Transverse colon (tissue), 4 donors: ENCODE measurements at places on chromosomes 13 and 19. TPM values are rescaled to one million over a fixed set of nuclear protein-coding genes. Genes with fewer than 3 reads are reported as not detected.

The KISS1R gene
- total RNA-seq, result not detected

The CIRBP gene
- 431 TPM for total RNA-seq

The GJB2 gene
- 36.5 TPM for total RNA-seq

The CEACAM16 gene
- total RNA-seq, result not detected

The DLL3 gene
- total RNA-seq, result not detected

The CKAP2 gene
- 7.1 TPM for total RNA-seq

The ZNF345 gene
- 4.1 TPM for total RNA-seq

The LIN37 gene
- total RNA-seq, result 41.1 TPM

The ZNF709 gene
- 4.1 TPM for total RNA-seq

The KLK1 gene
- total RNA-seq, result 150 TPM

The NALCN gene
- total RNA-seq, result not detected

- H3K4me1 ChIP-seq, result no peaks in the 10 kb centered on the region
- H3K4me3 ChIP-seq, result no peak overlapping the region
- peak overlapping the region; percentile 70 for H3K27ac ChIP-seq
- peak; percentile 58 for DNase-seq
- no peaks in the 10 kb centered on the region for H3K36me3 ChIP-seq
Measured at GRCh38 chr19:35204799-35205732, 23.5 kb downstream of the FAM187B start.

DNA sequence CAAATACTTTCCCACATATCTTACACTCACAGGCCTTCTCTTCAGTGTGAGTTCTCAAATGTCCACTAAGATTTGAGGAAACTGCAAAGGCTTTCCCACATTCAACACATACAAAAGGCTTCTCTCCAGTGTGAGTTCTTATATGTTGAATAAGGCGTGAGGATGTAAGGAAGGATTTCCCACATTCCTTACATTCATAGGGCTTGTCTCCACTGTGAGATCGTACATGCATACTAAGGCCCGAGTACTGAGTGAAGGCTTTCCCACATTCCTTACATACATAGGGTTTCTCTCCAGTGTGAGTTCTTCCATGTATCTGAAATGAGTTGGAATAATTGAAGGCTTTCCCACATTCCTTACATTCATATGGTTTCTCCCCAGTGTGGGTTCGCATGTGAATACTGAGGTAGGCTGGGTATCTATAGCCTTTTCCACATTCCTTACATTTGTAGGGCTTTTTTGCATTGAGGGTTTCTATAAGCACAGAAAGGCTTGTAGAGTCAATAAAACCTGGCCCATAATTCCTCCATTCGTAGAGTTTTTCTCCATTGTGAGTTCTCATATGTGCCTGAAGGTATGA is 9.6 kb downstream of the ZNF426 start:
- H3K27me3 ChIP-seq, result no peaks in the 10 kb centered on the region
- DNase-seq, result no peak
- H3K4me3 ChIP-seq, result no peak overlapping the region
- no peaks in the 10 kb centered on the region for H3K4me1 ChIP-seq

DNA sequence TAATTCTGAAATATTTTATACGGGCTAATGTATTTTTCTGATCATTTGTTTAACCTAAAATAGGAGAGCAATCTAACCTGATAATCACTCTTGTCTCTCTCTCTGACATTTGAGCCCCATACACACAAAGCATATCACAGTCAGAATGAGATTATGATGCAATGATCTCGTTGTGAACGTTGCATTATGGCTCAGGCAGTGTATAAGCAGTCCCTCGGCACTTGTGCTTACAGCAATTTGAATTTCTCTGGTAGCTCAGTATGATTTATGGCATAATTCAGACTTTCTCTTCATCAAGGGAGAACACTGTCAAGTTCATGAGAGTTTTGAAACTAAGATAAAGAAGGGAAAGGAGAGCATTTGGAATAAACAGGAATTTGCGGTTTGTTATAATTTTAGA is 256.1 kb downstream of the DACH1 start:
- H3K36me3 ChIP-seq, result no peaks in the 10 kb centered on the region
- no peak for DNase-seq
- H3K4me3 ChIP-seq, result no peak overlapping the region
- no peaks in the 10 kb centered on the region for H3K27me3 ChIP-seq
- H3K27ac ChIP-seq, result no peak overlapping the region
- no peaks in the 10 kb centered on the region for H3K4me1 ChIP-seq

DNA sequence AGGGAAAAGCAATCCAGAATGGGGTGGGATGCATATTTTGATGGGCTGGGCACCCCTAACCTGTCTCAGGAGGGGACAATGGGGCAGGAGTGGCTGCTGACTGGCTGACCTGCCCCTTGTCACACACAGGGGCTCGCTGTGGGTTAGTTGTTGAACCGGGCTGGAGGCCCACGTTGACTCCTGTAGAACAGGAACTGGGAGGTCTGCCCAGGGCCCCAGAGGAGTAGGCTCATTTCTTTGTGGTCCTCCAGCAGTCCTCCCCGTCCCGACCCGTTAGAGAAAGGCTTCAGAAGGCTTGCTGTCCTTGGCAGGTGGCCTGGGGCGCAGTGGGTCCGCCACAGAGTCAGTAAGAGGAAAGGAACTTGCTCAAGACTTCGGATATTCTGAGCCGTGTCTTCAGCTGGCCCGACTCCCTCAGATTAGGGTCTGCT is 70.1 kb downstream of the COL4A1 start:
- DNase-seq, result no peak
- no peaks in the 10 kb centered on the region for H3K36me3 ChIP-seq
- no peak overlapping the region for H3K4me3 ChIP-seq
- no peaks in the 10 kb centered on the region for H3K27me3 ChIP-seq

DNA sequence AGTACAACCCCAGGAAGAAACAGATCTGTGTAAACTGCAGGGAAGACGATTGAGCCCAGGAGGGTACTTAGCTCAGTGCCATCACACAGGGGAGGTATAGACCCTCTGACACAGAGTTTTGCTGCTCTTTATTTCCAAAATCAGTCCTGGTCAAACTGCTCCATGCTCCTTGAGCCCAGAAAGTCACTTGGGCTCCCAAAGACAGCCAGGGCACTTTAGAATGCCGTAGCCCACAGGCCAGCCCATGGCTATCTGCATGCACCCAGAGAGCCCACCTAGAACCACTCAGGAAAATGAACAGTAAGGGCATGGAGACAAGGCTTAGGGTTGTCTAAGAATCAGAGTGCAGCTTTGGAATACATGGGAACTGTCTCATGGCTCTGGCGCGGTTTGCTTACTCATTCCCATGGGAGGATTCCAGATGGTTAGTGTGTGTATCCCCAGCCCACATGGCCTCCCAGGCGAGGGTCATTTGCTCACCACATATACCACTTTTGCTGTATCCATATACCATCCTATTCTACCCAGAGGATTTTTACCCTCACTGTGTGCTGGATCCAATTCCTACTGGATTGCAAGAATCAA is 14.7 kb upstream of the PDCD5 start:
- no peak for DNase-seq
- no peak overlapping the region for H3K4me3 ChIP-seq
- no peaks in the 10 kb centered on the region for H3K36me3 ChIP-seq
- no peak overlapping the region for H3K27ac ChIP-seq
- no peaks in the 10 kb centered on the region for H3K27me3 ChIP-seq

GRCh38 chr19:37718304-37718703 is 1.3 kb downstream of the ZNF607 start:
- H3K27ac ChIP-seq, result no peak overlapping the region
- no peaks in the 10 kb centered on the region for H3K27me3 ChIP-seq
- peak overlapping the region; percentile 91 for H3K4me3 ChIP-seq
- peaks cover 12% of the 10 kb centered on the region for H3K4me1 ChIP-seq
- H3K36me3 ChIP-seq, result no peaks in the 10 kb centered on the region
- no peak for DNase-seq

DNA sequence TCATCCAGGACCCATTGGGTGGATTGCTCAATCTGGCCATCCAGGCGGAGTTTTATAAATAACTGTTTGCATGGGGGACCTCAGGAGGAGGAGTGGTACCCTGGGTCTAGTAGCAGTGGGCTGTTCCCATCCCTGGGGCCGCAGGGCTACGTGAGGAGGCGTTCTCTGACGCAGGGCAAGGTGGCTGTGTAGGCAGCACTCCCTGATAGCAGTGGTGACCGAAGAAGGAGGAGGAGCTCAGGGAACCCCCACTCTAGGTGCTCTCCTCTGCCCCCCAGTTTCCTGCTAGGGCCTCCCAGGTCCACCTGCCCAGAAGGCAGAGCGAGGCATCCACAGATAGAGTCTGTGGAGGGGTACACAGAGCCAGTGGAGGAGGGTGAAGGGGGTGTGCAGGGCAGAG is 64.1 kb downstream of the CCNE1 start:
- H3K27ac ChIP-seq, result no peak overlapping the region
- H3K4me1 ChIP-seq, result peaks cover 7% of the 10 kb centered on the region
- H3K36me3 ChIP-seq, result no peaks in the 10 kb centered on the region
- peaks cover 32% of the 10 kb centered on the region for H3K27me3 ChIP-seq
- no peak for DNase-seq

GRCh38 chr13:65472336-65472735 is 1757.8 kb downstream of the PCDH9 start:
- H3K27ac ChIP-seq, result no peak overlapping the region
- no peaks in the 10 kb centered on the region for H3K36me3 ChIP-seq
- no peaks in the 10 kb centered on the region for H3K4me1 ChIP-seq

GRCh38 chr19:1172353-1173158 is 1.5 kb downstream of the SBNO2 start:
- H3K27ac ChIP-seq, result peak overlapping the region; percentile 95
- peak; percentile 76 for DNase-seq
- H3K36me3 ChIP-seq, result no peaks in the 10 kb centered on the region
- H3K4me3 ChIP-seq, result peak overlapping the region; percentile 69
- no peaks in the 10 kb centered on the region for H3K27me3 ChIP-seq
- peaks cover 28% of the 10 kb centered on the region for H3K4me1 ChIP-seq

DNA sequence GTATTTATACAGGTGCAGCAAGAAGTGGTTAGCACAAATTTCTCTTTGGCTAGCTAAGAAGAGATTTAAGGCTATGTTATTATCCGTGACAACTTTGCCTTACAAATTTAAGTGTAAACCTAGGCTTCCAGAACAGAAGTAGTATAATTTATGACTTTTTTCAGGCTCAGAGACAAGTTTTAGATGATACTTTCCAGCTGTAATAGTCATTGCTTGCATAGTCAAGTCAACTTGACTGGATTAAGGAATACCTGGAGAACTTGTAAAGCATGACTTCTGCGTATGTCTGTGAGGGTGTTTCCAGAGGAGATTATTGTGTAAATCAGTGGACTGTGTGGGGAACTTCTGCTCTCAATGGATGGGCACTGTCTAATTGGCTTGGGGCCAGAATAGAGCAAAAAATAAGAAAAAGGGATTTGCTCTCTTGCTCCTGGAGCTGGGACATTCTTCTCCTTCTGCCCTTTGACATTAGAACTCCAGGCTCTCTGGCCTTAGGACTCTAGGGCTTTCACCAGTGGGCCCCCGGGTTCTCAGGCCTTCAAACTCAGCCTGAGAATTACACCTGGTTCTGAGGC is 33.0 kb downstream of the CYSLTR2 start:
- no peaks in the 10 kb centered on the region for H3K36me3 ChIP-seq
- no peaks in the 10 kb centered on the region for H3K27me3 ChIP-seq
- H3K4me3 ChIP-seq, result no peak overlapping the region
- DNase-seq, result no peak

DNA sequence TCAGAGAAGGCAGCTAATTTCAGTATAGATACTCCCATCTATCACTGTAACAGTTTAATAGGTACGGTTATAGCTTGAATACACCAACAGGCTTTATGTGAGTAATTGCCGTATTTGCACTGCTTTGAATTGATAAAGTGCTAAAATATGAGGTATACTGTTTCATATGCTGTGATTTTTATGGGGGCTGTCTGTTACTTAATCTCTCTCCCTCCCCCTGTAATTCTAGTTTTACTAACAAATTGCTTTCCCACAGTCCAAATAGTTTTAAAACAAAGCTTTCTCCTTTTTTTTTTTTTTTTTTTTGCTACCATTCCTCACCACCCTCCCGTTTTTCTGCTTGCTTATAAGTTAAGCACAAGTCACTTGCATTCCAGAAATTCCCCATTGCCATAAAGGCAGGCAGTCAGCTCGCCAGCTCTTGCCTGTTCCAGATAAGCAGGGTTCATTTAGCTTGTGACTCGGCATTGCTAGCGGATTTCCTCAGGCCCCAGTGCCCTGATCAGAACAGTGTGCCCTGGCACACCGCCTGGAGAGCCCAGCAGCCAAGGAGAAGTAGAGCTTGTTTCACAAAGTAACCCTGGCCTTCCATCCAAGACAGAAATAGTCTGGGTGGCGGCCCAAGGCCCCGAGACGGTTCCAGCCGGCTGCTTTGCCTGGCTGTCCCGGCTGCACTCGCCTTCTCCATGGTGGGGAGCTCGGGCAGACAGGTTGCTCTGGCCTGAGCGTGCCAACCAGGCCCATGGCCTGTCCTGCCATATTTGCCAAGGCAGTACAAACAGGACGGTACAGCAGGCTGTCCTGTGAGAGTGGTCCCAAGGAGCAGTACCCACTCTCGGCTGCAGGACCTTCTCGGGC is 43.5 kb upstream of the NPAS1 start:
- peak overlapping the region; percentile 66 for H3K27ac ChIP-seq
- no peaks in the 10 kb centered on the region for H3K27me3 ChIP-seq
- no peak overlapping the region for H3K4me3 ChIP-seq
- H3K36me3 ChIP-seq, result no peaks in the 10 kb centered on the region
- peaks cover 27% of the 10 kb centered on the region for H3K4me1 ChIP-seq
- peak; percentile 76 for DNase-seq

DNA sequence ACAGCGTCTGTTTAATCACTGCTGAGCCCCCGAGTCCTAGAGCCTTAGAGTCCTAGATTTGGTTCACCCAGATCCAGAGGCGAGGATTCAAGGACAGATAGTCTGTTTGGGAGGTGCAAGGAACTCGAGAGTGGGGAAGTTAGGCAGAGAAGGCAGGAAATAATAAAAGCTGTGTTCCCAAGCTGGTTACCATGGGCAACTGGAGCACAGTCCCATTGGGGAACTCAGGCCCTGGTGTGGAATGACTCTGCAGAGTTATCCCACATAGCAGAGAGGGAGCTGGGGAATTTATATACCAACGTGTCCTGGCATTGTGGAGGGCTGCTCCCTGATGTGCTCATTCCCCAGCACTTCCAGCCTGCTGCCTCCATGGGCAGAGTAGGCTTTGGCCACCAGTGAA is 9.7 kb downstream of the IGSF23 start:
- H3K4me1 ChIP-seq, result no peaks in the 10 kb centered on the region
- no peak for DNase-seq
- H3K36me3 ChIP-seq, result no peaks in the 10 kb centered on the region
- no peaks in the 10 kb centered on the region for H3K27me3 ChIP-seq
- no peak overlapping the region for H3K4me3 ChIP-seq

DNA sequence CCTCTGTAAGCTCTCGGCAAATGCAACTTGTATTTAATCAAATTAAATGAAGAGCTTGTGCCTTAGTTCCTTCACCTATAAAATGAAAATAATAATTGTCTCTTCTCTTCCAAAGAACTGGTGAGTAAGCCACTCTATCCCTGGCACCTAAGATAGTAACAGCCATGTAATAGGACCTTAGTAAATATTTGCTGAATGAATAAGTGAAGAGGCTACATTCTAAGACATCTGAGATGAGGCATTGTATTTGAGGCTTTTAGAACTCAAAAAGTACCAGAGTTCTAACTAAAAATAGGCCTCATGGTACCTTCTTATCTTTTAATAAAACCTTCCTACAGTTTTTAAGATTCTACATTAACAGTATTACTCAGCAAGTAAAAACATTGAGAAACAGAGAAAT is 17.3 kb upstream of the DCLK1 start:
- no peaks in the 10 kb centered on the region for H3K36me3 ChIP-seq
- H3K4me3 ChIP-seq, result no peak overlapping the region
- no peak overlapping the region for H3K27ac ChIP-seq
- DNase-seq, result no peak

GRCh38 chr13:36088001-36088400 is 43.2 kb downstream of the DCLK1 start:
- H3K4me3 ChIP-seq, result no peak overlapping the region
- no peaks in the 10 kb centered on the region for H3K27me3 ChIP-seq
- H3K4me1 ChIP-seq, result no peaks in the 10 kb centered on the region
- H3K36me3 ChIP-seq, result no peaks in the 10 kb centered on the region

GRCh38 chr13:32736648-32737047 is 150.4 kb downstream of the PDS5B start:
- peak overlapping the region; percentile 45 for H3K27ac ChIP-seq
- H3K4me1 ChIP-seq, result peaks cover 6% of the 10 kb centered on the region
- no peak overlapping the region for H3K4me3 ChIP-seq
- no peaks in the 10 kb centered on the region for H3K27me3 ChIP-seq
